ENCODE measurements at places on chromosomes 16 and 17.

DNA sequence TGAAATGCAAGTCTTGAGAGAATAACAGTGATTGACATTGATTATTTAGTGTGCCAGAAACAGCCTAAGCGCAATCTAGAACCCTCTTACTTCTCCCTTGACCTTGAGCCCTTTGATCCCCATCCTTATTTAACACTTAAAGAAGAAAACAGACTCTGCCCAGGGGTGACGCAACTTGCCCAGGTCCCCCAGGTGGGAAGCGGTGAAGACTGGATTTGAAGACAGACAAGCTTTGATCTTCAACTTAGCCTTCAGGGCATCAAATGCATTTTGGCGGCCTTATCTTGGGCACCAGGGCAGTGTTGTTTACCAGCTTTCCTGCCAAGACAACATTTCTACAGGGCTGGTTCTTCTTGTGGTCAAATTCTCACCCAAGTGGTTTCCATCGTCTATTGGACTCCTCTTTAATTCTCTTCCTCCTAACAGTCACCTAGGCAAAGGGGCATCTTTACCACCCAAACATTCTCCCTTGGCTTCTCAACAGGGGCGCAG lies 8.9 kb upstream of the CIITA start:
- no peak for DNase-seq

GRCh38 chr16:3606441-3606840 lies 5.0 kb downstream of the SLX4 start:
- no peak for DNase-seq

DNA sequence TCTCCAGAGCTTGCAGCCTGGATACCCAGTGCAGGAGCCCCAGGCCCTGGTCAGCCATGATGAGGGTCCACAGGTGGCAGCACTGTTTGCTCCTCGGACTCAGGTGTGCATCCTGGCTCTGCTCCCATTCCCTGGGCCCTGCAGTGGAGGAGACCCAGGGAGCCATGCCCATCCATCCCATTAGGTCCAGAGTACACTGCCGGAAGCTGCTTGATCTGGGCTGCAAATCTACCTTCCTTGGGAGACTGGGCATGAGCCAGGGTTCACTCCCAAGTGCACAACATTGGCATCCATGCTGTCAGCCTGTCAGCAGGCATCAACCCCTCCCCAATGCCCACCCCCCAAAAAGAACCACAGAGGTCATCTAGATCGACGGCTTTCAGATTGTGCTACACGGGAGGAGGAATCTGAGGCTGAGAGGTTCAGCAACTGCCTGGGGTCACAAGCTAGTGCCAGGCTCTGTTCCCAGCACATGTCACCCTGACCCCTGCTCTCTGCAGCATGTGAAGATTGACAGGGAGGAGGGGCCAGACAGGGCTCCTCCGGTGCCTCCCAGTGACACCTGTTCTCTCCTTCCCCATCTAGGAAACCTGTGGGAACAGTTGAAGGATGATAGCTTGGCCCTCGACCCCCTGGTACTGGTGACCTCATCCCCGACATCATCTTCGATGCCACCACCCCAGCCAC lies 15.7 kb downstream of the UNC119 start:
- DNase-seq, result no peak

GRCh38 chr16:8959921-8960787 lies 3.6 kb downstream of the USP7 start:
- DNase-seq, result no peak

DNA sequence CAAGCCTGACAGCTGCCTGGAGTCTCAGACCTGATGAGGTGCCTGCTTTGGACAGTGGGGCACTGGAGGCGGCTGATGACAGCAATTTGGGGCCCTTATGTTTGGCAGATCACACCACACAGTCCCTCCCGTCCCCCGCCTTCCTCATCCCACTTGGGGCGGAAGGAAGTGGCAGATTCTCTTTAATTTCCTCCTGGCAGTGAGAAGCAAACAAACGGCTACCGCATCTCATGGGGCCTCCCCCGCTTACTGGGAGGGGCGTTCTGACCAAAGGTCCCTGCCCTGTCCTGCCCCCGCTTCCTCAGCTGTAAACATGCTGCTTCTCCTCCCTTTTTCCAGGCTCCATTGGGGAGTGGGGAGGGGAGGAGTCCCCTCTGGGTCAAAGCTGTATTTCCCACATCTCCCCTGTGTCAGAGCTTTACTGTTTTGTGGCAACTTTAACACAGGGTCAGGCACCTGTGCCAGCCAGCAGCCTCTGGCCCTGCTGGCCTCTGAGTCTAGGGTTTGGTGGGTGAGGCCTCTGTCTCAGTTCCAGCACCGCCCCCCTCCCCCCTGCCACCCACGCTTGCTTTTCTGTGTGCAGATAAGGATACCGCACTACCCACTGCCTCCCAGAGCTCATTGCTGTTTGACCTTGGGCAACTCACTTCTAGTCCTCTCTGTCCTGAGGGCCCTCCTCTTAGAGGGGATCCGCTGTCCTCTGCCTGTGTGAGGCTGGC lies 5.4 kb upstream of the NFATC3 start:
- no peak for DNase-seq

DNA sequence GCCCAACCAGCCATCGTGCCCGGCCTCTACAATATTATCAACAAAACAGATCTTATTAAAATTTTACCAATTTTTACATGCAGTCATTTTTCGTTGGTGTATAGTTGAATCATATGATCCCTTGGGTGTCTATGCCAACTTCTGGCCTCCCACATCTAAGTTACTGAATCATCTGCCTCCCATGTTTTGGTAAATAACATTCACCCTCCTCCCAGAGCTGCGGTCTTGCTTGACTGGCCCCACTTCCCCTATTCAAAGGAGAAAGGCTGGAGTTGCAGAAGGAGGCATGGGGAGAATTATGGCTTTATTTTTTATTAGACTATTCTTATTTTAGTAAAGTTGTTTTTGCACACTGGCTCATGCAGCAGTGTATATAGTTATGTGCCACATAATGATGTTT lies 18.5 kb upstream of the CCL23 start:
- DNase-seq, result no peak

GRCh38 chr17:79612468-79613194 lies 1.8 kb upstream of the RBFOX3 start:
- no peak for DNase-seq

DNA sequence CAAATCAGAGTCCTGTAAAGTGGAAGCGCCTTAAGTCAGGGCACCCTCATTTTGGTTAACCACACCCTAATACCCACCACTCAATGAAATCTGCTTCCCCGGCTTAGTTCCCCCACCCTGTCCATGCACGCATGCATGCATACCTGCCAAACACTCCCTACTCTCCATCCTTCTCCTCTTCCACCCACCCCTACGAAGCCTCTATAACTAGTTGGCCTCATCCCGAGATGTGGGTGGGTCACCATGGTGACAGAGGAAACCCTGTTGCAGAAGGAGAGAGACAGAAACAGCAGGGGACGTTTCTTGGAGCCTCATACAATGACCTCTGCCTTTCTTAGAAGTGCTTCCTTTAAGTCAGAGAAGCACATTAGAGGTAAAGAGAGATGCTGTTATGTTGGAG lies 46.8 kb upstream of the DNAH9 start:
- DNase-seq, result no peak

GRCh38 chr17:82376042-82376730 lies 4.6 kb downstream of the UTS2R start:
- no peak for DNase-seq

DNA sequence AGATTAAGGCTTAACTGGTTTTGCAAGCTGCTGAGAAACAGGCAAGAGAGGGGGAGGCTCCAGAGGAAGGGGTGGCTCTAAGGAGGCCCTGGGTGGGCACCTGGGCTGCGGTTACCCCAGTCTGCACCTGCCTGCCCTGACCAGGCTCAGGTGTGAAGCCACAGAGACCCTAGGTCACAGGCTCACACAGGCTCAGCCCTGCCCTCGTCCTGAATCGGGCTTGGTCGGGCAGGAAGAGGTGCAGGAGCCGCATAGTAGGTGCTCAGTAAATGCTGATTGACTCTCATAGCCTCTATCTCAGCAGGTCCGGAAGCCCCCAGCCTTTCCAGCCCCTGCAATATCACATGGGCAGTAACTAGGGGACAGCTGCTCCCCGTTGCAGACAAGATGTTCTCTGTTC lies 203.4 kb downstream of the GSG1L start:
- no peak for DNase-seq

- DNase-seq, result no peak
Measured at GRCh38 chr16:78177218-78177617, 77.8 kb downstream of the WWOX start.

- DNase-seq, result no peak
Measured at GRCh38 chr17:6435051-6435450, at the start of gene AIPL1. Gene AIPL1, minus strand, starts transcription at chr17:6435121. Its CDS starts 17 bp downstream, at chr17:6435104.

DNA sequence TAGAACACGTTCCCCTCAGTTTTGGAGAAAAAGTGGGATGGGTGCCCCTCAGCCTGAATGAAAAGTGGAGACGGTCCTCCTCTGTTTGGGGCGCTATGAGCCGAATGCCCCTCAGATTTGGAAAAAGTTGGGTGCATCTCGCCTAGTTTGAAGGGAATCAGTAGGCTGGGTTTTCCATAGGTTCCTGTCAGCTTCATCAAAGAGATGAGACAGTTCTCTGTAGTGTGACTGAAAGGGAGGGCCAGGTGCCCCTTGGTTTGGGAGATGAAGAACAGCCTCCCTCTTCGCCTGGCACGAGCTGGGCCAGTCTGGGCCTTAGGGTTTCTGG lies 742 bp upstream of the SLC9A5 start:
- DNase-seq, result no peak

GRCh38 chr17:79176792-79177601 lies 102.4 kb downstream of the ENGASE start:
- DNase-seq, result no peak

- no peak for DNase-seq
Measured at GRCh38 chr16:4375717-4376116, 4.1 kb downstream of the VASN start.

GRCh38 chr17:81252987-81253329 lies 13.8 kb downstream of the NDUFAF8 start:
- no peak for DNase-seq
